ENCODE measurements at places on chromosomes 3 and 15.
A peak's percentile ranks its signal among the peaks of the same experiment; 100 is the strongest.

GRCh38 chr3:127710155-127710941, 37.6 kb downstream of the ABTB1 start:
- DNase-seq = no peak

GRCh38 chr15:79418693-79419279, 13.3 kb upstream of the MINAR1 start:
- DNase-seq = no peak

DNA sequence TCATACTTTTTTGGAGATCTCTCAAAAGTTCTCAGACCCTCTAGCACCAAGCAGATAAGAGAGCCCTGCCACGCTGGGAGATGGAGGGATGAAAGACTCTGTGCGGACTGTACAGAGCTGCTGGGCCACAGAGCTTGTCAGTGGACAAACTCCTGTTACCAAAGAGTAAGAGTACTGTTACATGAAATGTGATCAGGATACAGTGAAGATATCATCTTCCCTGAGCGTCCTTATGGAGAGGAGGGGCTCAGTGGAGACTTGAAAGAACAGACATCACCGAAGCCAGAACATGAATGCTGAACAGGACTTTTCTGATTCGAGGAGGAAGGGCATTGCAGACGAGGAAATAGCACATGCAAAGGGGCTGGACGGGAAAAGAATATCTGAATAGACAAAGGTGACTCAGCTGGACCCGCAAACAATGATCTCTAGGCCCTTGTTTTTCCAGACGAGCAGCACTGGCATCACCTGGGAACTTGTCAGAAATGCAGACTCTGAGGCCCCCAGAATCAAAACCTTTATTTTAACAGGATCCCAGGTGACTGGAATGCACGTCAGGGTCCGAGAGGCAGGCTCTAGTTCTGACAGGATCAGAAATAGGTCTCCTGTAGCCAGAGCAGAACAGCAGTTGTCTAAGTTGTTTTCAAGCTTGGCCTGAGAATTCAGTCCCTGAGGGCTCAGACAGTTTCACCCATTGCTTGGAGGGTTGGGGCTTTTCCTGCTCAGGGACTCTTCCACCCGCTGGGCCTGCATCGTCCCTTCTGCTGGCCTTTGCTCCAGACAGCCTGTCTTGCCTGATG, 277.9 kb downstream of the RPLP1 start:
- DNase-seq = no peak

DNA sequence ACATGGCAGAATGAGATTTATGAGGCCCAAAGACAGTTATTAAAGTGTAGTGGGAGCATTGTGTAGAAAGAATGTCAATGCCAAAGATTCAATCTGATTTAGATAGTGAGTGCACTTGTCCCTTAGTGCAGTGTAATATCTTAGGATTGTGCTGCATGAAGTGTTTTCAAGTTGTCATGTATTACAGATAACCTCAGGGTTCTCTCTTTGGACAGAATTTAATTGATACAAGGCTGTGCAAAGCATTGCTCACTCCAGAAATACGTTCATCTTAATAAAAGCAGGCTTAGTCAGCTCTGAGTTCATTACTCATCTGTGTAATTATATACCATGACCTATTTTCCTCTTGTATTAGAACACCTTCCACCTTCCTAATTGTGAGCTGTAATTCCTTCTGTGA, 16.0 kb upstream of the GPR171 start:
- peak; percentile 91 for DNase-seq

- no peak for DNase-seq
These were observed 87.0 kb upstream of the LMOD3 start for GRCh38 chr3:69209413-69209812.

- DNase-seq = peak; percentile 80
These were observed 1.5 kb downstream of the TPRA1 start for GRCh38 chr3:127588806-127589577.

DNA sequence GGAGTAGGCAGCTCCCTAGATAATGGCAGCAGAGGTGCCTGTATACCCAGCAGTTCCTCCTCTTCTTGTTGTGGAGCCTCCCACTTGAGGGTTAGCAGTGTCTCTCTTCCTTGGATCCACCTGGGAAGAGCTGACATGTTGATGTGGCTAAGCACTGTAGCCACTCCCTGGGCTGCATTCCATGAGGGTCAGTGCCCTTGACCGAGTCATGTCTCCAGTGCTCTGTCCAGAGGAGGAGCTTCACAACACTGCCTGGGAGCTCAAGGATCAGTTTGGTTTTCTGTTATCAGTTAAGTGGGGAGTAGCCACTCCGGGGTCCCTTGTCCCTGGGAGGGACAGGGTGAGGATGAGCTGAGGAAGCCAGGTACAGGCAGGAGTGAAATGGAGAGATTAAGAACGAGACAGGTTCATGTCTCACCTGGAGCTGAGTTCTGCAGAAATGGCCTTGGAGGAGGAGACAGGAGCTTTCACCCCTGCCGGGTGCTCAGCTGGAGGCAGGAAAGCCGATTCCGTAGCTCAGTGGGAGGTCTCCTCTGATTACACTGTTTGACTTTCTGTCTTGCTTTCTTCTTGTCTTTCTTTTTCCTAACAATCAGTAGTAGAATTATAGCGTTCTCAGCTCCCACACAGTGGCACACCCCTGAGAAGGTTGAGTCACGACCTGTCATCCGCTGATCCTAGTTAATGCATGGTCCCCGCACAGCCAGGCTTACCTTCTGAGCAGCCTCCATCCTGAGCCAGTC, 57.9 kb upstream of the SEC22A start:
- DNase-seq = peak; percentile 63

GRCh38 chr3:152976239-152976638, 141.3 kb downstream of the P2RY1 start:
- DNase-seq = no peak

DNA sequence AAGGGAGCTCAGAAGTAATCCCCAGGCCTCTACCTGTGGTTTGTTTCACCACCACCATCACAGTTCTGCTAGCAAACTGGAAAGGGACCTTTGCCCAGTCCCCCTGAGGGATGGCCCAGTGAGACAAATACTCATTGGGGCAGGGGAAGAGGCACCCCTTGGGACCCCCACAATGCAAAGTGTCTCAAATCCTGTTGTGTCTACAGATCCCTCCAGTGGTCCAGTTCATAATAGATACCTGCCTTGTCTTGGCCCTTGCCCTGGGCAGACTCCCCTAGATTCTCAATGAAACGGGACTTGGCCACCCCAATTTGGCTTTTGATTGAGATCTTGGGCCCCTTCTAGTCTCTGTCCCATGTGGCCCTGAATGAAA, 43.8 kb upstream of the RAB6B start:
- no peak for DNase-seq
